ENCODE measurements at places on chromosomes 7 and 10. TPM values are rescaled to one million over a fixed set of nuclear protein-coding genes. Genes with fewer than 3 reads are reported as not detected.

OR2A25 gene
- not detected for total RNA-seq

HTR7 gene
- 0.19 TPM for total RNA-seq

HOXA4 gene
- total RNA-seq = 1.6 TPM

SEMA3E gene
- total RNA-seq = 1.4 TPM

MGAM2 gene
- total RNA-seq = 1.9 TPM

PANK1 gene
- 1.3 TPM for total RNA-seq

FAM25G gene
- not detected for total RNA-seq

SUN3 gene
- total RNA-seq = not detected

GRM3 gene
- not detected for total RNA-seq

DNA sequence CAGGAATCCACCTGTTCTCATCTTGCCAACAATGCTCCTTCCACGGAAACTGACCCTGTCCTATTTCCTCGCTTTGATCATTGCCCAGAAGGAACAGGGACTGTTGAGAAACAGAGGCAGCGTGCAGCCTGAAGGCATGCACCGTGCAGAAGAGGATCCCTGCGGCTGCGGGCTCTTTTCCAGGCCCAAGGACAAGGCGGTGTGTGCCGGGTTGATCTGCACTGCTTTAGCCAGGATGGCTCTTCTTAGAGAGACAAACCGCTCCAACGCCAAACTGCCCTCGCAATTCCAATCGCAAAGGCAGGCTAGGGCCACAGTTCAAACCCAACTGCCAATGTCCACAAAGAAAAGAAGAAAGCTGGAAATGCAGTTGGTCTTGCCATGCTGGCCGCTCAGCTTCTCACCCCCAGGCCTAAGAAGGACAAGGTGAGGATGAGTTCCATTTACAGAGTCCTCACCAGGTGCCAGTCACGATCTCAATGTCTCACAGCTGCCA is 26.5 kb downstream of the BRI3 start:
- DNase-seq = no peak

DNA sequence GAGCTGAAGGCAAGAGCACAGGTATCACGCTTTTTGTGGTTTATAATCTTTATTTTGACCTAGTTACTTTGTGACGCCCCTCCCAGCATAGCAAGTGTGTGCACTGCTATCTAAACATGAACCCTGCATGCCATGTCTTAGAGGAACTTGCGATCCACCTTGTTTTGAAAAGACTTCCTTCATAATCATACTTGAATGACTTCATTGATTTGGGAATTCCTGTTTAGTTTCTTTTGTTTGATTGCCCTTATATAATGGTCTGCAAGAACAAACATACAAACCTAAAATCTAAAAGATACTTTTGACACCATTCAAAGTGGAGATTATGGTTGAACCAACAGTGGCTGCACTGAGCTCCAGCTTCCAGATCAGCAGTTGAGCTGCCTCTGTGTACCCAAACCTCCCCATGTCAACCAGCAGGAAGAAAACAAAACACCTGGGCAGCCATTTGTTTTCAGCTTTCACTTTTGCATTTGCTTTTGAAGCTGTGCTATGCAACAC is 132.6 kb downstream of the CELF2 start:
- DNase-seq = no peak

GRCh38 chr10:89454561-89455347 is 40.4 kb downstream of the IFIT5 start:
- DNase-seq = no peak

DNA sequence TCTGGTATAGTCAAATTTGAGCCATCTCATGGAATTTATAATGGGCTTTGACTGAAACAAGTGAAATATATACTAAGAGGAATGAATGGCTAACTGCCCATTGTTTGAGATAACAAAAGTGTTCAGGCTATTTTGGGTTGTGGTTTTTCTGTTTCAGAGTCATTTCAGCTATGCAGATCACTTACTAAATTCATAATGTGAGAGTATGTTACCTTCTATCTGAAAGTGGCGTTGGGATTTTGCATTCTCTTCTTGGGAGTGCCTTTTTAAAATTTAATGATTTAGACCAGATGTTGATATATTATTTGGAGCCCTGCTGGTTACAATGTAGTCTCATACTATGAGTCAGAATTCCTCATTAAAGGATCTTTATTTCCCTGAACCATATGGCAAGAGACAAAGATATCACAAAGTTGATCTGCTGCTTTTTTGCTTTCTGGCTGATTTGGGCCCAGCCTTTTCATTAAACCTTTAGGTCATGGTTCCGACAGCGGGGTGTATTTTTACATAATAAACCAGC is 10.4 kb downstream of the VCL start:
- DNase-seq = no peak

DNA sequence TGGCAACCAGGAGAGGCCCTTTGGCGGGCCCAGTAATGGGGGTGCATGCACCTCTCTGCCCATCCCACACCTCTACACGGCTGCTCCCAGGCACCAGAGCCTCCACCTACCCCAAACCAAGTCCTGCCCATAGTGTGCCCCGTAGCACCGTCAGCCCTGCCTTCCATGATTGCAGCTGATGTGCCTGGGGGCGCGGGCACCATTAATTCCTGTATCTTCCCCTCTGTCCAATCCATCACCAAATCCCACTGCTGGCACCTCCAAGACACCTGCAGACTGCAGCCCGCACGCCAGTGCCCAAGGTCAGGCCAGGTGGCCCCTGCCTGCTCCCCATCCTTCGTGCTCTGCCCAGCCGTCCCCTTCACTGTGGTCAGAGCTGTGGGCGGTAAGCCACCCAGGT is 533.0 kb downstream of the PTPRN2 start:
- DNase-seq = no peak

GRCh38 chr7:138853448-138853847 is 55.5 kb upstream of the ATP6V0A4 start:
- no peak for DNase-seq

- DNase-seq = no peak
These were observed 4.7 kb downstream of the TMEM120A start for GRCh38 chr7:75989500-75990388.

GRCh38 chr7:36507475-36508440 is 118.1 kb downstream of the ANLN start:
- no peak for DNase-seq

DNA sequence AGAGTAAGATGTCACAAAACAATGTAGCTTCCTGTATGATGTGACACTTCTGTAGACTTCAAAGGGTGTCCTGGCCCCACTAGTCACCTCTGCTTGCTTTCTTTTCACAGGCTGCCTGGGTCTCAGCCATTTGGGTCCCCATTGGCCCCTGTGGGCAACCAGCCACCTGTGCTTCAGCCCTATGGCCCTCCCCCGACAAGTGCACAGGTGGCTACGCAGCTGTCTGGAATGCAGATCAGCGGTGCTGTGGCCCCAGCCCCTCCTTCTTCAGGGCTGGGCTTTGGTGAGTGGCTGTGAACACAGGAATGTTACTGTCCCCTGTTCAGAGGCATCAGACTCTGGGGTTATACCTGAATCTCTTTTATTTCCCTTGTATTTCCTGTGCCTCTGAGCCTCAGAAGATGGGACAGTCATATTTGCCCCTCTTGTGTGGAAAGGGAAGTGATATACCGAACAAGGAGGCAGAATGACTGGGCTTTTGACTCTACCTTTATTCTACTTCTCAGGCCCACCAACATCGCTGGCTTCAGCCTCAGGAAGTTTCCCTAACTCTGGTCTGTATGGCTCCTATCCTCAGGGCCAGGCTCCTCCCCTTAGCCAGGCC is 15.4 kb downstream of the SEC24C start:
- DNase-seq = no peak

DNA sequence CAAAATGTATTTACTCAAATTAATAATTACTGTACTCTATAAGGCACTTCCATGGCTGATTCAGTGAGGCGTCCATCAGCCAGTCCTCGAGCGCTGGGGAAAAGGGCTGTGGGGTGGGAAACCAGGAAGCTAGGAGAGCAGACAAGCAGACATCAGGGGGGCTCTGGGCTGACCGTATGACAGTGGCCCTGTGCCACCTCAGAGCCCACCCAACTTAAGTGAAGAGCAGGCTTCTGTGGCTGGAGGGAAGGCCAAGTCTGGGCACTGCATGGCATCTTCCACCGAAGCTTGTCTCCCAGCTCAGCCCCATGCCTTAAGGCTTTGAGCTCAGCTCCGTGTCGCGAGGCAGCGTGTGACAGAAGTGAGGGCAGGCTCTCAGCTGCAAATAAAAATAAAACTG is 464.5 kb upstream of the ZMIZ1 start:
- DNase-seq = no peak

GRCh38 chr10:91589015-91589657 is 43.7 kb downstream of the PPP1R3C start:
- DNase-seq = no peak

GRCh38 chr10:96843823-96844222 is 11.7 kb downstream of the LCOR start:
- DNase-seq = no peak

- no peak for DNase-seq
These were observed 90.4 kb downstream of the CHST15 start for GRCh38 chr10:124003070-124003419.

- DNase-seq = no peak
These were observed 83.7 kb upstream of the KDM7A start for GRCh38 chr7:140260352-140261104.

GRCh38 chr10:84511709-84512285 is 183.4 kb downstream of the CCSER2 start:
- no peak for DNase-seq

- DNase-seq = no peak
These were observed 307.8 kb downstream of the PRPF18 start for GRCh38 chr10:13894412-13895093.

- no peak for DNase-seq
These were observed 34.5 kb upstream of the ST8SIA6 start for GRCh38 chr10:17488848-17489247.

Data from omental fat pad (tissue), 4 donors.